BJ (cell line): ENCODE measurements at places on chromosomes 11 and 22. TPM values are rescaled to one million over a fixed set of nuclear protein-coding genes. Genes with fewer than 3 reads are reported as not detected.

ABTB2 gene
- 2.8 and 6.3 TPM in 2 replicates for polyA plus RNA-seq

MS4A12 gene
- polyA plus RNA-seq: 0.10 TPM in 1 of 2 replicates, not detected in the other

EHBP1L1 gene
- 17.9 and 30.9 TPM in 2 replicates for polyA plus RNA-seq

KDM4D gene
- polyA plus RNA-seq: 0.97 and 1.1 TPM in 2 replicates

DNA sequence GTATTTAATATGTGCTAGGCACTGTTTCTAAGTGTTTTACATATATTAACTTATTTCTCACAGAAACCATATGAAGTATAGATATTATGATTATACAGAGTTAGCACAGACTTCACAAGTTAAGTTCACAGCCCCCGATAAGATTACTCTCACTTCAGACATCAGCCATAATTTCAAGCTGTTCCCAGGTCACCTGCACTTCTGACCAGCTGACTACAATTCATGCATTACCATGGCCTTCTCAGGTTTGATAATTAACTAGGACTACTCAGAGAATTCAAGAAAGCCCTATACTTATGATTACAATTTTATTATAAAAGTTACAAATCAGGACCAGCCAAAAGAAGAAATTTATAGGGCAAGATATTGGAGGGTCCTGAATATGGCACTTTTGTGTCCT is 68.2 kb upstream of the RRM1 start:
- no peak for DNase-seq

DNA sequence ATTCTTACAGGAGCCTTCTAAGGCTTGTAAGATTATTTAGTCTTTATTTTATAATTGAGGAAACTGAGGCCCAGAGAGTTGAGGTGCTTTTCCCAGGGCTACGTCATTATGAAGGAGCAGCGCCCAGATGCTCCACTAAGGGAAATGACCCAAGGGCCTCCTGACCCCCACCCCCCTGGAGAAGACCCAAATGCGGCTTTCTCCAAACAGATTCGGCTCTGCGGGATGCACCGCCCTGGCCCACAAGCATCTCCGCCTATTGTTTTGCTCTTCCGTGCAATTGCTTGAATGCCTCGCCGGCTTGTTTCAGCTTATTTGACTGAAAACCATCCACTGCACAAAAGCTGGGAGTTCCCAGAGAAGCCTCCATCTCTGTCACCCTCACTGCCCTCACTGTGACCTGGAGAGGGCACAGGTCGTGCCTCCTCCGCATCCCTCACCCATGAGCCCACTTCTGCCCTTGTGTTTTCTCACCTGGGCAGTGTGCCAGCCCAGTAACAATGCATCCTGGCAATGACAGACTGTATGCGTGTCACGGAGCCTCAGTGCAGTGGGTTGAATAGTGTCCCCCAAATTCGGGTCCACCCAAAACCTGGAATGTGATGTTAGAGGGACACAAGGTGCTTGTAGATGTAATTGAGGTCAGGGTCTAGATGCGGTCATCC is 790.2 kb downstream of the TBC1D22A start:
- DNase-seq: no peak

DNA sequence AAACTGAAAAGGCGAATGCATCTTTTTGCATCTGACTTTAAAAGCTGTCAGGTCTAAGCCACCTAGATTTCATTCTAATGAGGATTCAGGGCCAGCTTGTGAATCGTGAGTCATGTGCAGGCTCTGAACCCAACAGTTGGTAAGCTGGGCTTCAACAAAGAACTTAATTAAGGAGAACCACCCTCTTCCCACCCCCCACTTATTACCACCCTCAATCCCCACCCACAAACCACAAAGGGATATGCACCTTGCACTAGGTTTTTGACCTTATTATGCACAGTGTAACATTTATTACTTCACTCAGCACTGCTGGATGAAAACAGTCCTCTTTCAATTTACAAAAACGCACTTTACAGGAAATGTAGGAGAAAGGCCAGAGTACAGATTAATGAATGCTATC is 94.1 kb upstream of the LIN7C start:
- DNase-seq: no peak

GRCh38 chr11:8810540-8811301 is 100.3 kb upstream of the AKIP1 start:
- no peak for DNase-seq

GRCh38 chr11:129013737-129014475 is 71.2 kb upstream of the TP53AIP1 start:
- no peak for DNase-seq

DNA sequence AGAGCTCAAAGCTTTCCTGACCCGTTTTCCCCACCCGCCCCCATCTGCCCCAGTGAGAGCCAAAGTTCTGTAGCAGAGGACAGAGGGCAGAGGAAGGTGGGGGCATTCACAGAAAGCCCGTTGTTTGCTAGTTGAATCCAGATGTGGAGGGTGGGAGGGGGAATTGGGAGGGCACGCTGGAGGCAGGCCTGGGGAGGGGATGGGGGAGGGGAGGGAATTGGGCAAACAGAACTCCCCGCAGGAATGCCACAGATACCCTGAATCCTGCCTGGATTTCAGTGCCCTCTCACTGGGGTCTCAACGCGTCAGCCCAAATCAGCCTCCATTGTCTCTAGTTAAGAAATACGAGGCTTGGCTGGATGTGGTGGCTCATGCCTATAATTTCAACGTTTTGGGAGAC is 12.9 kb upstream of the OAF start:
- DNase-seq: no peak

- DNase-seq: no peak
Measured at GRCh38 chr11:112878033-112878601, 83.1 kb upstream of the NCAM1 start.

GRCh38 chr22:19199479-19199878 is 20.9 kb upstream of the SLC25A1 start:
- no peak for DNase-seq

GRCh38 chr11:81420668-81421250 is 1312.9 kb downstream of the FAM181B start:
- no peak for DNase-seq

DNA sequence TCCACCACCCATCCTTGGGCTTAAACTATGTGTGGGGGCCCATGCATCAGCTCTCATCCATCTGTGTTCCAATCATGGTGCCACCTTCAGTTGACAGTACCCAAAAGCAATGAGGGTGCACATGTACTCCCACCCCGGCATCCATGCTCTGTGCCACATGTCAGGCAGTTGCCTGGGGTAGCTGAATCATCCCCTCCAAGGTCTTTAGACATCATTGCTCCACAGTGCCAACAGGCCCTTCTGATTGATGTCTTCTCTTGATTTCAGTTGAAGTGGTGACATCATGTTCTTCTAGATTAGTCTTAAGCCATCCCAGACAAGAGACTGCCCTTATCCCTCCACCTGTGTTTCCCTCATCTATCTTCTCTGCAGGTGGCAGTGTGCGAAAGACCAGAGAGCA is 42.5 kb downstream of the TMPRSS5 start:
- no peak for DNase-seq

- peak; percentile 62 for DNase-seq
Measured at GRCh38 chr11:3160252-3161031, 4.7 kb downstream of the OSBPL5 start.

DNA sequence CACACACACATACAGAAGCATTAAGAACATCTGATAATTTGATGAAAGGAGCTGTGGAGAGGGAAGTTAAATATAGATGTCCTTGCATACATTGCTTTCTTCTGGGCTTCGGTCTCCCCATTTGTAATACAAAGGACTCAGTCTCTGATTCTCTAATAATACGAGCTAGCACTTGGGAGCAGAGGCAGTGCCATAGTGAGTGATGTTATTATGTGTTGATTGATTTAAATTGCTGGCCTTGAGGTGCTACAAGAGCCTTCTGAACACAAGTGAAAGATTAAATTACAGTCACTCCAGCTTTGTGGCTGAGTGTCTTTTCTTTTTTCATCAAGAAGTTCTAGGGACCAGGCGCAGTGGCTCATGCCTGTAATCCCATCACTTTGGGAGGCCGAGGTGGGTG is 61.5 kb upstream of the HMGXB4 start:
- no peak for DNase-seq

GRCh38 chr11:13010749-13011465 is 1.8 kb downstream of the RASSF10 start:
- DNase-seq: no peak

GRCh38 chr11:76096552-76096951 is 109.8 kb downstream of the WNT11 start:
- DNase-seq: no peak

DNA sequence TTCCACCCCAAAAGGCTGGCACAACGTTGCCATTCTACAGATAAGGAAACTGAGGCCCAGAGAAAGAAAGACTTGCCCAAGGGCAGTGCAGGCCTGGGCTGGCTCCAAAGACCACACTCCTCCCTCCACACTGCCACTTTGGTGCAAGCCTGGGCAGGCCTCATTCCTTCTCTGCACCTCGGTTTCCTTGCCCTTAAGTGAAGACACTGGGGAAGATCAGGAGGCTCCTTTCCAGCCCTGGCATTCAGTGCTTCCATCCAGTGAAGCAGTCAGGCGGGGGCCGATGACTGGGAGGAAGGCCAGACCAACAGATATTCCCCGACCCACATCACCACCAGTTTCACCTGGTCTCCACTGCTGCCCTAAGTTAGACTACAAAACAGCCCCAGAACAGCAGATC is 18.3 kb upstream of the TCF20 start:
- no peak for DNase-seq

DNA sequence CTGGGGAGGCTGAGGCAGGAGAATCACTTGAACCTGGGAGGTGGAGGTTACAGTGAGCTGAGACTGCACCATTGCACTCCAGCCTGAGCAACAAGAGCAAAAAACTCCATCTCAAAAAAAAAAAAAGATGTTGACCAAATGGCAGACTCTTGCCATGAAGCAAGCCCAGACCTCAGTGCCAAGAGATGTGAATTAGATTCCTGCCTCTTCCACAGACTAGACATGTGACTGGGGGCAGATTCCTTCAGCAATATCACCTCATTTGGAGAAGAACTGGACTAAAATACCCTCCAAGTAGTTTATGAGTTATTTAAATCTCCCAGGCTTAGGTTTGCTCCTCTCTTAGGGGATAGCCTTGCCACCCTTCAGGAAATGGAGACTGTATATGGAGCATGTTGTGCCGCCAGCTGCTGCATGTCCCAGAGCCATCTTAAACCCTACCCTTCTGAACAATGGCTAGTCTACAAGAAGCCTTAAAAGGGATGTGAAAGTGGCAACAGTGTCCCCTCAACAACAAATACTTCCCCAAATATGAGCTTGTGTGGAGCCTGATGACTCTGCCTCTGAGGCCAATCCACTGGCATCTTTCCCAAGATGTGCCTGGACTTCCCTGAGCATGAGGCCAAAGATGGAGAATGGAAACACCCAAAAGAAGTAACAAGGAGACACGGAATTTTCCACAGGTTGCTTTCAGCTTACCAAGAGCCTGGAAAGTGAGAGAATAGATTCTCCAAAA is 763 bp upstream of the MS4A7 start:
- no peak for DNase-seq

DNA sequence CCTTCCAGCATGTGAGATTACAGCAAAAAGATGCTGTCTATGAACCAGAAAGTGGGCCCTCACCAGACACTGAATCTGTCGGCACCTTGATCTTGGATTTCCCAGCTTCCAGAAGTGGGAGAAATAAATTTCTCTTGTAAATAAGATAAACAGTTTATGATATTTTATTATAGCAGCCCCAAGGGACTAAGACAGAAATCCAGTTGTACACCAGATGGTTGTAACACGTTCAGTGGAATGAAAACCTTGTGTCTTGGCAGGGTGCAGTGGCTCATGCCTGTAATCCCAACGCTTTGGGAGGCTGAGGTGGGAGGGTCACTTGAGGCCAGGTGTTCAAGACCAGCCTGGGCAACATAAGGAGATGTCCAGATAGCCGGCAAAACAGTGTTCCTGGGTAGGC is 61.8 kb downstream of the MCHR1 start:
- no peak for DNase-seq

DNA sequence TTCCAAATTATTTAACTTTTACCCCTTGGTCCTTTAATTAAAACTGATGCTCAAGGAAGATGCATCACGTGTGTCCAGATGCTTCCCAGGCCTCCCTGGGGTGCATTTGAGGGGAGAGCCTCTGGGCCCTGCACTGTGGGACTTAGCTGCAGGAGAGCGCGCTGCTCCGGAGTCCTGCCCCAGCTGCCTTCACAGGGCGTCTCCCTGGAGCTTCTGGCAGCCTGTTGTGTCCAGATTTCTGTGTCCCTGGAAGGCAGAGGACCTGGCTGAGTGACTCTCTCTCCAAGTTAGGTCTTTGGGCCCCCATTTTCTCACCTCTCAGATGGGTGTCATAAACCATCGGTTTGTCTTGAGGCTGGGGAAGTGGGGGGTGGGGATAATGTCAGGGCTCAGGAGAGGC is 3.0 kb downstream of the ARHGAP8 start:
- DNase-seq: no peak

DNA sequence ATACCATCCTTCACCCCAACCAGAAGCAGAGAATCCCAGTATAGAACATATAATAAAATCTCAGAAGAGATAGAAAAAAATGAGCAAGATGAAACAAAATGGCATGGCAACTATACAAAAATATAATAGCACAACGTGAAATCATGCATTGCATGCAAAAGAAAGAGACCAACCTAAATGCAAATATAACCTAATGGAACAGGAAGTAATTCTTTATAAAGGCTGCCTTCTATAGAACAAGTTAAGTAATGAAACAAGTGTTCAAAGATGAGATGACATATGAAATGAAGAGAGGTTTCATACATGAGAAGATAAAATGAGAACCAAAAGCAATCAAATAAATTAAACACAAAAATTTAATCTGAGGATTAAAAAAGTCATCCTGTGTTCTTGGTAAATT is 18.5 kb upstream of the ARHGAP20 start:
- DNase-seq: no peak

- DNase-seq: peak; percentile 10
Measured at GRCh38 chr22:32079130-32080089, 36.3 kb downstream of the SLC5A1 start.

- DNase-seq: no peak
Measured at GRCh38 chr11:65791719-65792213, 4.9 kb downstream of the OVOL1 start.

DNA sequence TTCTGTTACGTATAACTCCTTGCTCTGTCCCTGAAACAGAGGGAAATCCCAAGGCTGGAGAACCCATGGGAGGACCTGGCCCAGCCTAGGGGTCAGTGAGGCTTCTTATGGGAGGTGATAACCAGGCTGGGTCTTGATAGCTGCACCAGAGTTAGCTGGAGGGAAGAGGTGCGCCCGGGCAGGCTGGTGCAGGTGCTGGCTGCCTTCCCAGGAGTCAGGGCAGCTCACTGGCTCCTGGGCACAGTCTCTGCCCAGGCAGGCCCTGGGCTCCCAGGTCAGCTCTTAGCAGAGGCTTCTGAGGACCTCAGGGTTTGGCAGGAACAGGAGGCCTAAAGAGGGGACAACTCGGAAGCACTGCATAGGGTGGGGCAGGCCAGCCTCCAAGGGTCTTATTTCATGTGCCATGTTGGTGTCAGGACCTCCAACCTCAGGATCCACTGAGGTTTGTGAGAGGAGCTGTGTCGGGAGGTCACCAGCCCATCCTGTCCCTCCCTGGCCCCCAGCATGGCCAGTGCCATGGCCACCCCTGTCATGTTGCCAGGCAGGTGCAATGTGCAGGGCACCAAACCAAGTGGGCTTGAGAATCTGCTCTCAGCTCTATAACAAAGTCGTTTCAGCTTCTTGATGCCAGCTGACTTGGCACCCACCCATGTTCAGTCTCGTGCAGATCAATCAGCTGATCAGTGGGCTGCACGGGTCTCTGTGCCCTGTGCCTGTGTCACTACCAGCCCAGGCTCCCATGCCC is 20.5 kb upstream of the CELSR1 start:
- no peak for DNase-seq
